Stimulated activated CD8-positive, alpha-beta memory T cell treated with anti-CD3 and anti-CD28 coated beads, Interleukin-15, amount 100 ng/mL, for 1 hour (primary cell): ENCODE measurements at places on chromosomes 3 and 15.

- DNase-seq, result no peak
These were observed 21.2 kb upstream of the MTMR14 start for GRCh38 chr3:9627901-9628633.

DNA sequence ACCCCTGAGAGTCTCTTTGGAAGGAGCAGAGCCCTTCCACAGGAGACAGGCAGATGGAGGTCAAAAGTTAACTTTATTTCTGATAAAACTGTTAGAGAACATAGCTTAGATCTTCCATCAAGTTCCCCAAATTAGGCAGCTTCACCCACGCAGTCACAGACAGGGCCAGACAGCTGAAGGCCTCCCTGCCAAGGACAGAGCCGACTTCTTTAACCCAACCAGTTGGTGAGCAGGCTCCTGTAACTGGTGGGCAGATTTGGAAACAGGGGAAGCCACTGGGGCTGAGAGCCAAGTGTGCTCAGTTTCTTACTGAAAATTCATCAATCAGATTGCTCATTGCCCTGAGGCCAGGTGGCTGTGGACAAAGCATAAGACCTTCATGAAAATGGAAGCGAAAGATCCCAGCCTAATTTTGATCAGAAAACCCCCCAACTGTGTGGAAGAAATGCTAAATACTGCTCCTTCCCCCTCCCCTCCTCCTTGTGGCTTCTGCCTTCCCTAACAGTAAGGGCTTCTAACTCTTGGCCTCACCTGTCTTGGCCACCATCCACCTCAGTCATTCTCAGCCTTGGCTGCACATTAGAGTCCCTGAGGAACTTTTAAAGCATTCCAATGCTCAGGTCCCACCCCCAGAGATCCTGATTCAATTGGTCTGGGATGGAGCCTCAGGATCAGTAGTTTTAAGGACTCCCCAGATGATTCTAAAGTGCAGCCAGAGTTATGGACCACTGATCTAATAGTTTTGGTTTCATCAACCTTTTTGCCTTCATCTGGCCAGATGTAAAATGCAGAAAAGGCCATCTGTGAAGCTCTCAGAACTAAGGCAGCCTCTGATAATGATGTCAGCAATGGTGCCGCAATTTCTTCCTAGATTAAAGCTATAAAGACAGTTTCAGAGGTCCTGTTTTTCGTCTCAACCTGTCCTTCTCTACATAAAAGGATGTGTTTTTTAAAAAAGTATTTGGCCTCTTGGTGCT is 11.5 kb downstream of the CLRN1 start:
- DNase-seq, result no peak

- no peak for DNase-seq
These were observed 894 bp upstream of the CCNL1 start for GRCh38 chr3:157160658-157161424.

DNA sequence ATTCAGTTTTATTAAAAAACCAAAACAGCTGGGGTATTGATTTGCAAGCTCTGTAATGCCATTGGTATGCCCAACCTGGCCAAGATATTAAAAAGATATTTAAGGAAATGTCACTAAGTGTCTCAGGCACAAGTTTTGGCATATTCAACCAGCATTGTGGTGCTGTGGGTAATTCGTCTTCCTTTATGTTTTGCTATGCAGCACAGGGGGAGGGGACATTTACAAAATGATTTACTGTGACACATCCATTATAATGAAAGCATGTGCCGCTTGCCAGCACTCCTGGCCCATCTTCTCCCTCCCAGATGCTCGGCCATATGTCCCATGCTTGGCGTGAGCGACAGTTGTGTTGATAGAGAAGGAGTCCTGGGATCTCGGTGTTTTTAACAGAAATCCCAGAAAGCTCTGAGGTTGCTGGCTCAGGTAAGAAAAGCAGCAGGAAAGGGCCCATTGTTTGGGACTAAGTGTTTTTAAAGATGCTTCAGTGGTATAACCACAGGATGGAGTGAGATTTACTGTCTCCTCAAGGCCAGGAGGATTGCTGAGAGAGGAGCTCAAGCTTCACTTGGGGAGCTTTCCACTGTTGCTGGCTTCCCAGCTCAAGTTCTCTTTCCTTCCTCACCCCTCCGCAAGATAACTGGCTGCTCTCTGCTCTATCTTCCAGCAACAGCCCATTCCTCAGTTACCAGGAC is 158.2 kb upstream of the TSC22D2 start:
- no peak for DNase-seq

DNA sequence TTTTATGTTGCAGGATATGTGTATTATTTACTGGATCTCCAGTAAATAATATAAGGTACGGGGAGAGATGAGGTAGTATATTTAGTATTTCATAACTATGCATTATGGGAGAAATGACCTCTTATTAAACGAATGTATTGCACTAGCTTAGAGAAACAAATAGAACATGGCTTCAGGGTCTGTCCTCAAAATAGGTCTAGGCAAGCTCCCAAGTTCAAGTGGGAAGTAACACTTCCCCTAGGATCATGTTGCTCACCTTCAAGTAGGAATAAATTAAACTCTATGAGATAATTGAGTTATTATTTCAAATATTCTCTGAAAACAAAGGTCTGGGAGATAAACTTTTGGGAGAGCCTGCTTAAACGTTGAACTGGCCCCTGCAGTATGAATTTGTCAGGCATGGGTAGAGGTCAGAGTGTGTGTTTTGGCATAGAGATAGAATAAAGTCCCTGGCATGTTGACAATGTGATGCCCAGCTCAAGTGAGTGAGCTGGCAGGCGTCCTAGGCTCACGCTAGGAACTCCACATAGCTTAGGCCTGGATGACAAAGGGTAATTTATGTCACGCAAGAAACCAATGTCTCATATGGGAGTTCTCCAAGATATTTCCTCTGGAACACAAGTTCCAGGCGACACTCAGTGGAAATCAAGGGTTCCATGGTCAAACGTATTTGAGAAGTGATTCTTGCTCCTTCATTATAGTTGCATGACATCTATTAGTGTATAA is 236.8 kb downstream of the CACNA2D3 start:
- no peak for DNase-seq

DNA sequence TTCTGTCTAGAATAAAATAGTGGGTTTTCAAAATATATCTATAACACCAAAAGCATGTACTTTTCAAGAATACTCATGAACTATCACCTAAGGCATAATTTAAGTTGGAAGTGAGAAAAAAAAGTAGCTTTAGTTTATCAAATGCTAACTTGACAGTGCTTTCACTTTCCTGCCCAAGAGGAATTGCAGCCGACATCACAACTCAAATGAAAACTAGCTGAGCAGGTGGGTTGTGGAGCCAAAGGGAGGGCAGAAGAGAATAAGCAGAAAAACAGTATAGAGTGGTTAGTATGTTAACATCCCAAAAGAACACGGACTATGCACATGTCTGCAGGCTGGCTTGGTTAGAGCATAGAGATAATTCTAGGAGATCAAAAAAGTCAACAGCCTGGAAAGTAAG is 120.9 kb downstream of the NEDD4 start:
- no peak for DNase-seq

- no peak for DNase-seq
These were observed 23.6 kb downstream of the PDCD6IP start for GRCh38 chr3:33821989-33822388.

DNA sequence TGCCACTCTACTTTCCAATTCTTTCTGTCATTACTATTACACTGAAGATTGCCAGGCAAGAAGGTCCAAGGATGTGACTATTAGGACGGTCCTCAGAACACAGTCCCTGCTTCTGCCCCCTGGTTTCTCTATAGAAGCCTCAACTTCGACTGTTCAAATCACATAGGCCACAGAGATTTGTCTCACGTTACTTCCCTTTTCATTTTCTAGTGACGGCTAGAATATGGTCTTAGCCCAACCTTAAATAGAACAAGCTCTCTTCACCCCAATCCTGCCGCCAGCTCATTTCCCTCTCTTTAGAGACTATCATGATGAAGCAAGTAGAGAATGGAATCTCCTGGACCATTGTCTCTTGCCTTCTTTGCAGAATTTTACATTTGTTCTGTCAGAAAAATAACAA is 84.9 kb downstream of the TIGIT start:
- DNase-seq, result no peak

DNA sequence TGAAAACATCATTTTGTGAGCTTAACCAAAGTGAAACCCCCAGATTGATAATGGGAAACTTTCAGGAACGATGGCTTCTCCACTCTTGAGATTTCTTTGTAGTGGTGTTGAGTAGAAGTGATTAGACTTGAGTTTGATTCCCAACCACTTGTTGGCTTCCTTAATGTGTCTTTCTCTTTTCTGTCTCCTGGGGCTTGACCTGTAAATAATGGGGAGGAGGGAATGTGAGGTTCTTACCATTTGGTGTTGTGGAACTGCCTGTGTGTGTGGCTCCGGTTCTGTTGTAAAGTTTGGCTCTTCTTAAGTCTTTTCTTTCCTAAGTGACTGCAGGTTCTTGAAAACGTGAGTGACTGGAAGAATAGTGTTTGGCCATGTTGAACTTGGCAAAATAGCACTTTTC is 2.7 kb downstream of the CDV3 start:
- no peak for DNase-seq

DNA sequence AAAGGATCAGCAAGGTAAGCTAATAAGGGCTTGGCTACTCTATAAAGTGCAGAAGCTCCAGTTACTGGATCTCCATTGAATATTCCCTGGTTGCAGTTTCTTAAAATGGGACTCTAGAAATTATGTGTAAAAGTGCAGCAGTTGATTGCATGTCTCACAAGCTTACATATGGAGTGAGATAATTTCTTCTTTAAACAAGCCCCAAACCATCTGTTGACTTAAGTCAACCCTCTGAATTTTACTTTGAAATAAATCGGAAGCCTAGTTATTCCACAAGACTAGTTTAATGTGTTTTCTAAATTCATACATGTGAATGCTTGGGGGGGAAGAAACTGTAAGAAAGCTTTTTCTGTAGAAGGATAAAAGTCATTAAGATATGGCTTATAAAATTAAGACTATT is 664.2 kb downstream of the NLGN1 start:
- DNase-seq, result no peak

GRCh38 chr15:26771168-26771567 is 1.7 kb downstream of the GABRB3 start:
- DNase-seq, result no peak

DNA sequence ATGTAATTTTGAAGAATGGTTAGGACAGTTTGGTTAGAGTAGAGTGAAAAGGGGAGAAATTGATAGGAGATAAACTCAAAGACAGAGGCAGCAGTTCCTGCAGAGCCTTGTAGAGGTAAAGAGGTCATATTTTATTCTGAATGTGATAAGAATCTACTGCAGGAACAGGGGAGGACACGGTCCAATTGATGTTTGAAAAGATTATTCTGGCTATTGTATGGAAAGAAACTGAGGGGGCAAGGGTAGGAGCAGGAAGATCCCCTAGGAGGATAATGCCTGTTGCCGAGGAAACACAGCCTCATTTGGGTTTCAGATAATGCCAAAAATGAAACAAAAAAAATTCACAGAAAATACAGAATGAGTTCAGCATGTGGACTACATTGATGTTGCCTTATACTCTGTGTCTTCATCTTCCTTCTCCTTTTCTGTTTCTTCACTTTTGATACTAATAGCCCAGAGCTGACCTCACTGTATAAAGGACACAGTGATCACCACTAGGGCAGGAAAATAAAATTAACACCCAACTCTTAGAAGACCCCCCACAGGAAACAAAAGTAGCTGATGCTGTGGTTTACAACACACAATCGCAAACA is 454.6 kb upstream of the UBE2E2 start:
- DNase-seq, result no peak

GRCh38 chr3:49769286-49769915 is 16.9 kb downstream of the IP6K1 start:
- no peak for DNase-seq

DNA sequence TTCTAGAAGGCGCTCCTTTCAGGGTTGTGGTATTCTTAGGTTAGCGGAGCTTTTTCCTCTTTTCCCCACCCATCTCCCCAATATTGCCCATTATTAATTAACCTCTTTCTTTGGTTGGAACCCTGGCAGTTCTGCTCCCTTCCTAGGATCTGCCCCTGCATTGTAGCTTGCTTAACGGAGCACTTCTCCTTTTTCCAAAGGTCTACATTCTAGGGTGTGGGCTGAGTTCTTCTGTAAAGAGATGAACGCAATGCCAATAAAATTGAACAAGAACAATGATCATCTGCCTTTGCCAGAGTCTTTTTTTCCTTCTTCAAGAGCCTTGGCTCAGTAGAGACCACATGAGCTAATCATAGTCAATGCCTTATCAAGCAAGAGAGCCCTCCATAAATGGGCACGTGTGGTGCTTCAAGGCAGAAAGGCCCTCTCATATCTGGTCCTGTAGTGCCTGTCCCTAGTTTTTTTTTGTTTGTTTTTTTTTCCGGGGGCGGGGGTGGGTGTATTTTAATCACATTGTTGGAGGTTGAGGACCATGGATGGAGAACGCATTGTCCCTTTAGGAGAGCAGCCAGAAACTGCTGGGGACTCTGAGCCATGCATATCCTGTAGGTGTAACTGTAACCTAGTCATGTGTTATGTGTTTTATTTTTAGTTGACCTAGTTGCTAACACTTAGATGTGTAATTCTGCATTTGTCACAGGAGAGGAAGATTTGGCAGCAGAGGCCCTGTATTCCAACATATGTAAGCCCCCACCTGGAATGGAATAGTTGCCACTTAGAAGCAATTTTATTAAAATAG is 64.7 kb upstream of the ACAD9 start:
- DNase-seq, result no peak

GRCh38 chr15:96225642-96226259 is 104.7 kb upstream of the NR2F2 start:
- no peak for DNase-seq

GRCh38 chr3:49098429-49098828 is 4.6 kb upstream of the QRICH1 start:
- DNase-seq, result no peak

- no peak for DNase-seq
These were observed 554.2 kb downstream of the TUSC7 start for GRCh38 chr3:117263745-117264144.

DNA sequence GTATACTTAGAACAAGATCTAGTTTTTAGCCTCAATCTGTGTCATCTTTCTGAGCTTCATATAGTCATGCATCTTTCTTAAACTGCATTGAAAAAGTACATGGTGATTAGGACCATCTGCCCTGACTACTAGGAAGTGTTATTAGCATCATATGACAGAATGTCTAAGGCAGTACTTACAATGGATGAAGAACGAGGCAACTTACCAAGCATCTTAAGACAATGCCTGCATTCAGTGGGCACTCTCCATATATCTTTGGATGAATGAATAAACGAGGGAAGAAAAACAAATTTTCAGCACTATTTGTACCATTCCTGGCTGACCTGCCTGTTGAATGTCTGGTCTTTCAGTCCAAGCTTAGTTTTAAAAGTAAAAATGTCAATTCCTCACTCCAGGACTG is 185.4 kb upstream of the EPHA3 start:
- DNase-seq, result no peak

GRCh38 chr3:64267721-64268604 is 42.7 kb upstream of the PRICKLE2 start:
- no peak for DNase-seq
